Ascending aorta (tissue), 2 donors: ENCODE measurements at places on chromosomes 6 and 20.

DNA sequence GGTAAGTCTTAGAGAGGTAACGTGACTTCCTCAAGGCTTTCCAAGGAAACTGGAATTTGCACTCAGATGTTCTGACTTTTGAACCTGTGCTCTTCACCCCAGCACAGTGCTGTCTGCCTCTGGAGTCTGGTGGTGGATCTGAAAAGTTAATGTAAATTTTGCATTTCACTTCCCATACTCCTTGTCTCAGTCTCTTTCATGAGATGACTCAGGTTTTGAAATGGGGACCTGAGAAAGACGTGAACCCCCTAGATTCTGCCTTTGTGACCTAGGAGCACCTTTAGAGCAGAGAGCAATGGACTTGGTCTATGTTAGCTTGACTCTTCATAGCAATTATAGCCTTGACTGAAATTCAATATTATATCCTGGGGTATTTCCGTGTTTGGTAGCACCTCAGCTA is 223.0 kb downstream of the QKI start:
- DNase-seq, result no peak

DNA sequence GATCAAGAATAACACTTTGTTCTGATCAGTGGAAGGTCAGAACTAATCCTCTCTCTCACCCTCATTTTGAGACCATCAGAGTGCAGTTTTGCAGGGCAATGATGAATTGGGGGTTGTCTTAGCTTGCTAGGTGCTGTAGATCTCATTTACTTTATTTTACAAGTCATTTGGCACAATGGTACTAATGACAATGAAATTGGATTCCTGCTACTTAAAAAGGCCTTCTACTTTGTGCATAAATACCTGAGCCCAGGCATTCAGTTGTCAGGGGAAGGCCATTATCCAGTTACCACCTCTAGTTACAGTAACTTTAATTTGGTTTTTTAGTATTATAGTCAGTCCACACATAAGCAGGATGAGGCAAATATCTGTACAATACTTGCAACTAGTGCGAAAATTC is 240.0 kb downstream of the HDGFL1 start:
- DNase-seq, result no peak

- no peak for DNase-seq
These were observed 524.4 kb downstream of the KIF16B start for GRCh38 chr20:16048876-16049275.

DNA sequence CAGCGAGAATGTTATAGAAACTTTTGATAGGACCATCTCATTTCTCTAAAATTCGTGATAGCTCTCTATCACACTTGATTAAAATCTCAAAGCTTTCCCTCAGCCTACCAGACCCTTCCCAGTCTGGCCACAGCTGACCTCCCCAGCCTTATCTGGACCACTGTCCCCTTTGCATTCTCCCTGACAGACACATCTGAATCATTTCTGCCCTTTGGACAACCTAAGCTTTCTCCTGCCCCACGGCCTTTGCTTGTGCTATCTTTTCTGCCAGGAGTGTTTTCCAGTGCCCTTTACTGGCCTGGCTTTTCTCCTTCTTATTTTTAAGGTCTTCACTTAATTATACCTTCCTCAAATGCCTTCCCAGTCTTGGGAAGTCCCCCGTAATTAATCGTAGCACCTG is 136.0 kb upstream of the RNF24 start:
- DNase-seq, result no peak

DNA sequence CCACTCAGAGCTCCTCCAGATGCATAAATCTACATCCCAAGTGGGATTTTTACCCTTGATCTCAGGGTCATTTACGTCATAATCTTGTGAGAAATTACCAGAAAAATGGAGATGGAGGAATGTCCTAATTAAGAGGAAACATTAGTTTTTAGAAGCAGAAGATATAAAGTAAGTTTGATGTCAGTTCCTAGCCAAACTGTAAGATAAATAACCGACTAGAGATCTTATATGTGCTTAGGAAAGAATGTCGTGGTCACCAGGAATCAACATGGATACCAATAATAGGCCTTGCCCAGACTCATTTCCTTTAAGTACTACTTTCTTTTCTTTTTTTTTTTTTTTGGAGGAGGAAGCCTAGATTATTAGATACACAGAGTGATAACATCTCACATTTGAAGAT is 186.9 kb downstream of the UTRN start:
- DNase-seq, result no peak

GRCh38 chr6:159249128-159249527 is 79.9 kb downstream of the FNDC1 start:
- DNase-seq, result no peak

GRCh38 chr6:125310994-125311649 is 9.4 kb upstream of the HDDC2 start:
- no peak for DNase-seq

GRCh38 chr6:22526736-22527135 is 42.6 kb upstream of the HDGFL1 start:
- DNase-seq, result no peak

DNA sequence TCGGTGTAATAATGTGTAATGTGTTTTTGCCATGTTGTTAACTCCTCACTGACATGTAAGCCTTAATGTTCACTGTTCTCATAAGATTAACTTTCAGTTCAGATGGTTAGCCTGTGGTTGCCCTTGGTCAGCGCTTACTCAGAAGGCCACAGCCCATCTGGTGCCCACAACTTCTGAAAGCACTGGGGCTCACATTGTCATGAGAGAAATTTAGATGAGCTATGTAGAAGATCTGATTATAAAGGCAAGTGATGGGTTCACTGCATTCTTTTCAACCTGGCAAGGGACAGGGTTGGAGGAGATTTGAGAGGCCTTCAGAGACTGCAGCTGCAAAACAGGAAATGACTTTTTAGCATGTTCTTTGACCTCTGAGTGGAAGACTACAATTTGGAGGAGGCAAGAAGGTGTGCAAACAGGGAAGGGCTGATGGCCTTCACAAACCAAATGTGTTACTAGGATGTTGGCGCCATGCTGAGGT is 242.3 kb upstream of the SUPT3H start:
- no peak for DNase-seq

GRCh38 chr20:34022151-34022838 is 28.6 kb downstream of the RALY start:
- DNase-seq, result no peak

DNA sequence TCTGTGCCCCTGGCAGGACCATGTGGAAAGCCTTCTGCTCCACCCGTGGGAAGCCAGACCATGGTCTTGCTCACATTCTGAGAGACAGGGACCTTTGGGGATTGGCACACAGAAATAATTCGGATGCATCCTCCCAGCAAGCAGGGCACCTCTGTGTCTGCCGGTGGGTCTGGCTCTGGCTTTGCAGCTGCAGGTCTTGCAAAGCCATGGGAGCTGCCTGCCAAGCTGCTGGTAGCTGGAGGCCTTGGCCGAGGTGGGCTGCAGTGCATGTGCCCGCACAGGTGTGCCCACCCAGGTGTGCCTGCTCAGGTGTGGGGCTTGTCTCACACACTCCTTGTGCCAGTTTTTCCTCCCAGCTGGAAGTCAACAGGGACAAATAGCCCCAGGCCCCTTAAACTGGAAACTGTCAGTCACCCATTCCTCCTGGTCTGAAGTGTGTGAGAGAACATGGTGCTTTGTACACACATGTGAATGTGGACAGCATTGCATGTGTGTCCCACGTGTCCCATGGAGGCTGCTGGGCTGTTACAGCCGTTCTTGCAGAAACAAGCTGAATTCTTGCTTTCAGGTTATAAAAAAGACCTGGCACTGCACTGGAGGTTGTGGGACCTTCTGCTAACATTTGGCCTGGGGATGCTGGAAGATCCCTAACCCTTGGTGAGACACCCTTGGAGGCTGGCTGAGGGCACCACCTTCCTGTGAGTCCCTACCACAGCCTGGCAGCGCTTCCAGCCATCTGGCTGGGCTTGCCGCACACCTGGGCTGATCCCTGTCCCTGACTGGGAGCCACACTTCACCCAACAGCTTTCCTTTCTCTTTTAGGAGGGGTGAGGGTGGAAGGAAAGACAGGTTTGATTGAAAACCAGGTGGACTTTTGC is 54.9 kb upstream of the SMOC2 start:
- DNase-seq, result no peak

DNA sequence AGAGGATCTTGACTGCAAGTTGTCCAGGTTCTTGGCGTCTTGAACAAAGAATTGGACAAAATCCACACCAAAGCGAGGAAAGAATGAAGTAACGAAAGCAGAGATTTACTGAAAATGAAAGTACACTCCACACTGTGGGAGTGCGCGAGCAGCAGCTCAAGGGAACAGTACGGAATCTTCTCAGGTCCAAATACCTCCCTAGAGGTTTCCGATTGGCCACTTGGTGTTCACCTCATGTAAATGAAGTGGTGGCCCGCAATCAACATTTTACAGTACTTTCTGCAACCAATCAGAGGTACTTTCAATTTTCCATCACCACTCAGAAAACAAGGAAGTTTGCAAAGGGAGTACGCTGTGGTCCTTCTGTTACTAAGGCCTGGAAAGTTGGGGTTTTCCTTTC is 122.4 kb downstream of the PTPRK start:
- no peak for DNase-seq

DNA sequence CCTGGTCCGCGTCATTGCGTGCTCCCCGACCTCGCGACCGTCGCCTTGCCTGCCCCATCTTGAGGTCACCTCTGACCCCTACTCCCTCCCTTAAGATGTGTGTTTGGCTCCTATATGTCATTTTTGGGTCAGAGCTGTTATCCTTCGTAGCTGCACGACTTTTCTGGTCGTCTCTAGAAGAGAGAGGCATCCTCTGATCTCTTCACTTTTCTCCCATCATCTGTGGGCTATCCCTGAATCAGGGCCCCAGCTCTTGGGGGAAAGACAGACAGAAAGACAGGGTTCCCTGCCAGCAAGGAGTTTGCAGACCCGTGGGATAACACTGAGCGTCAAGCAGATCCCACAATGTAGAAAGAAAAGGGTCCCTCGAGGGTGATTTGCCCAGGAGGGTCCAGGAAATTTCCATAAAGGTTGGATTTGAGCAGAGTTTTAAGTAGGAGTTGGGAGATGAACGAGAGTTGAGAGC is 555 bp downstream of the FAM120B start:
- DNase-seq, result no peak

GRCh38 chr6:149910721-149911151 is 12.2 kb downstream of the RAET1G start:
- no peak for DNase-seq

GRCh38 chr20:37389844-37390275 is 43.9 kb downstream of the SRC start:
- DNase-seq, result no peak

GRCh38 chr20:21699216-21699508 is 6.3 kb upstream of the PAX1 start:
- DNase-seq, result no peak

- DNase-seq, result no peak
These were observed 49.7 kb downstream of the TOP1 start for GRCh38 chr20:41078329-41078728.

- no peak for DNase-seq
These were observed 36.5 kb downstream of the SYTL3 start for GRCh38 chr6:158686311-158686710.

- no peak for DNase-seq
These were observed 238.9 kb upstream of the FLRT3 start for GRCh38 chr20:14576196-14576877.

GRCh38 chr20:58938078-58938477 is 43.0 kb upstream of the NELFCD start:
- no peak for DNase-seq
